ENCODE measurements at places on chromosomes 4 and X.
A peak's percentile ranks its signal among the peaks of the same experiment; 100 is the strongest.

GRCh38 chrX:32592786-32593185 is 618.6 kb downstream of the DMD start:
- no peak for DNase-seq

DNA sequence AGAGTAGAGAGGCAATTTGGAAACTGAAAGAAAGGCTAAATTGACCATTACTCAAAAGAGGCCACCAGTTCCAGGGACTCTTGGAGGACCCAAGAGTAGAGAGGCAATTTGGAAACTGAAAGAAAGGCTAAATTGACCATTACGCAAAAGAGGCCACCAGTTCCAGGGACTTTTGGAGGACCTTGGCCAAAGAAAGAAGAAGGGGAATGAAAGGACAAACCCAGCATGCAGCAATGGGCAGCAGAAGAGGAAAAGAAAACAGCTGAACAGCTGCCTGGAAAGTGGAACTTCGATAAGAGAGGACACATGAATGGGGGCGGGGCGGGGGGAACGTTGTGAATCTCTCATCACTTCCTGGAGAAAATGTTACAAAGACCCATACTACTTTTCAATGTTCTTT is 80.8 kb downstream of the PALLD start:
- no peak for DNase-seq

GRCh38 chr4:85778632-85779131 is 303.7 kb downstream of the ARHGAP24 start:
- peak; percentile 48 for DNase-seq

- DNase-seq = no peak
These were observed 39.9 kb downstream of the ADGRA3 start for GRCh38 chr4:22476011-22476410.

DNA sequence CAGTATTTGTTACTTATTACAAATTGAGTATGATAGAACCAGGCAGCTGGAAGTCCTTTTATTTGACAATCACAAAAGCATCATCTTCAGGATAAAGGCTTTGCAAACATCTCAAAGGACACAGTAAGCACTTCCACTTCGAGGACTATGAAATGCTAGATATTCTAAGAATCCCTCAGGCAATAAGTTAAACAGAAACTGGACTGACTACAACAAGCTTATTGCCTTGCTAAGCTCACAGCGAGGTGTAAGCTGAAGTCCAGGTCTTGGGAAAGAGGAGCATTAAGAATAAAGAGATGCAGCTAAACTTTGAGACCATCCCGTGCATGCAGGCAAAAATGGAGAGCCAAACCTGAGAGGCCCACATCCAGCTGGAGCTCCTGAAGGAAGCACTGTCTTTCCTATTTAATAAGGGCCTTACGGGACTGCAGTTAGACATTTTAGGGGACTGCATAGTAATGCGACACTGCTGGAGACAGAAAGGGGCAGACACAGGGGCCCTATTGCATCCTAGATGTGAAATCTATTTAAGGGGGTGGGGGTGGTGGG is 38.7 kb downstream of the DCHS2 start:
- DNase-seq = no peak

DNA sequence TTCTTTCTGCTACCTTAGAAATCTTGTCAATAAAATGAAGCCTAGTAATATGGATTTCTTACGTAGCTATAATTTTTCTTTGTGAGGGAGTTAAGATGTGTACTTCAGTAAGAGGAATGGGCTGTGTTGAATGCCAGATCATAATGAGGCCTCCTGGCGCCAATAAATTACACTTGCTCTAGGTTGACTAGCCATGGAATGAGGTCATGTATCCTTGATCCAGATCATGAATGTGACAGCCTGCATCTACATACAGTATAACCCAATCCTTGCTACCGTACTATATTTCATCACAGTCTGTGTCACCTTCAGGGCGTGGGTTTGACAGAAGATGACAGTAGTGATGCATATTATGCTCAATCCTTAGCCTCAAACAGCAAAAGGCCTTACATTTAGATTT is 36.2 kb downstream of the NHS start:
- DNase-seq = no peak

- no peak for DNase-seq
These were observed 361.9 kb upstream of the RASGEF1B start for GRCh38 chr4:81833576-81833975.

GRCh38 chr4:122577189-122577553 is 43.7 kb downstream of the IL21 start:
- no peak for DNase-seq

- no peak for DNase-seq
These were observed 4.3 kb downstream of the SOWAHD start for GRCh38 chrX:119762718-119763117.

GRCh38 chr4:41912546-41912945 is 22.7 kb upstream of the TMEM33 start:
- no peak for DNase-seq

- DNase-seq = no peak
These were observed 2.6 kb upstream of the UXT start for GRCh38 chrX:47661539-47661938.

Measured in OCI-LY7 (cell line).